ENCODE measurements at places on chromosomes 4 and X.

GRCh38 chr4:6472008-6472386, 417 bp downstream of the PPP2R2C start:
- no peak for DNase-seq

GRCh38 chr4:23878912-23879732, 10.7 kb downstream of the PPARGC1A start:
- DNase-seq, result no peak

- no peak for DNase-seq
These were observed 690.6 kb downstream of the DMD start for GRCh38 chrX:32520789-32521188.

DNA sequence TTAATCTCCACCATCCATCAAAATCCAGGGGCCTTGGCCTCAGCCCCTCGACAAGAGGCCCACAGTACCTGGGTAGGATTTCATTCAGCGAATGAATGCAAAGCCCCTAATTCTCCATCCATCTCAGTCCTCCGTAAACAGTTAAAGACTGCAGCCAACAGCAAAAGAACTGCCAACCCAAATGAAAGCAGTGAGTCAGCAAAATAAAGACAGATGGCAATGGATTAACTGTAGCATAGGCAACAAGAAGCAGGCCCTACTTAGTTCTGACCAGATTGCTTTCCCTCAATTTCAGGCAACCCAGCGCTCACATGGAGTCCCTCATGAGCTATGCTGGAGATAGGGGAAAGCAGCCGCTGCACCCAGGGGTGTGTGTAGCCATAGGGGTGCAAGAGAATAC, 21.4 kb downstream of the PLAC1 start:
- DNase-seq, result no peak

DNA sequence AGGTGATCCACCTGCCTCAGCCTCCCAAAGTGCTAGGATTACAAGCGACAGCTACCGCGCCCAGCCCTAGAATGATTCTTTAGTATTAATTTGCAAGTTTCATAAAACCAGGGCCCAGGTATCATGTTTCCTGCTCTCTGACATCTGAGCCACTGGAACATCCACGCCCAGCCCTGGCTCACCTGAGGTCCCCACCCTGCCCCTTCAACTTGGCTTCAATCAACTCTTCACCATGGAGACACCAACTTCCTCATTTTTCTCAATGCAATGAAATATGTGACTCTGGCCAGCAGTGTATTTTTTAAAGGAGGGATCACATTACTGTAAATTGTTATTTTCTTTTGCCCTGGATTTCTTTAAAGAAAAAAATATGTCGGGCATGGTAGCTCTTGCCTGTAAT, 3.9 kb downstream of the PRSS12 start:
- no peak for DNase-seq

Measured in AG04450 (cell line).